ELF-1 (cell line): ENCODE measurements at places on chromosomes 1 and 21.

GRCh38 chr1:244324176-244324883, 127.4 kb downstream of the ADSS2 start:
- no peak for DNase-seq

- no peak for DNase-seq
These were observed 49.0 kb downstream of the SCCPDH start for GRCh38 chr1:246773213-246773641.

GRCh38 chr21:43274022-43274945, 105.5 kb downstream of the CRYAA start:
- no peak for DNase-seq

GRCh38 chr1:37242501-37242900, 208.2 kb upstream of the GRIK3 start:
- DNase-seq = no peak

GRCh38 chr21:21688889-21689288, 690.7 kb downstream of the NCAM2 start:
- peak; percentile 7 for DNase-seq

DNA sequence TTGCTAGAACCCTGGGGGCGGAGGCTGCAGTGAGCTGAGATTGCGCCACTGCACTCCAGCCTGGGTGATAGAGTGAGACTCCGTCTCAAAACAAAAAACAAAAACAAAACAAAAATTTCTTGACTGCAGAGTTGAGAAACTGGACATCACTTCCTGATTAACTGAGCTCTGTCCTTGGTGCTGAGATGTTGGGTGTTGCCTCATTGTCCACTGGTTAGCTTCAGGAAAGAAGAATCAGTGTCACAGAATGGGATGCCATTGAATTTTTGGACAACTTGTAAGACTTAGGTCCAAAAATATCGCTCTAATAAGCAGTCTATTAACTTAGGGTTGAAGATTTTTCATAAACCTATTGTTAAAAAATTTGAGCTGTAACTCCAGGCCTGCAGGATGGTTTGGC, 23.8 kb upstream of the KCNA10 start:
- DNase-seq = no peak

GRCh38 chr1:116292929-116293725, 79.9 kb upstream of the ATP1A1 start:
- no peak for DNase-seq

GRCh38 chr1:21531241-21531640, 22.0 kb downstream of the ALPL start:
- no peak for DNase-seq

DNA sequence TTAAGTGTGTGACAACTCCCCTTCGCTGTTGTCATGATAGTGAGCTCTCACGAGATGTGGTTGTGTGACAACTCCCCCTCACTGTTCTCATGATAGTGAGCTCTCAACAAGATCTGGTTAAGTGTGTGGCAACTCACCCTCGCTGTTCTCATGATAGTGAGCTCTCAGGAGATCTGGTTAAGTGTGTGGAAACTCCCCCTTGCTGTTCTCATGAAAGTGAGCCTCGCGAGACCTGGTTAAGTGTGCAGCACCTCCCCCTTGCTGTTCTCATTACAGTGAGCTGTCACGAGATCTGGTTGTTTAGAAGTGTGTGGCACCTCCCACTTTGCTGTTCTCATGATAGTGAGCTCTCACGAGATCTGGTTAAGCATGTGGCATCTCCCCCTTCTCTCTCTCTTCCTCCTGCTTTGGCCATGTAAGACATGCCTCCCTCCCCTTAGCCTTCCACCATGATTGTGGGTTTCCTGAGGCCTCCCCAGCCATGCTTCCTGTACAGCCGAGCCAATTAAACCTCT, 25.1 kb upstream of the LSS start:
- DNase-seq = no peak

GRCh38 chr1:13707164-13707563, 7.2 kb downstream of the PRDM2 start:
- DNase-seq = no peak

DNA sequence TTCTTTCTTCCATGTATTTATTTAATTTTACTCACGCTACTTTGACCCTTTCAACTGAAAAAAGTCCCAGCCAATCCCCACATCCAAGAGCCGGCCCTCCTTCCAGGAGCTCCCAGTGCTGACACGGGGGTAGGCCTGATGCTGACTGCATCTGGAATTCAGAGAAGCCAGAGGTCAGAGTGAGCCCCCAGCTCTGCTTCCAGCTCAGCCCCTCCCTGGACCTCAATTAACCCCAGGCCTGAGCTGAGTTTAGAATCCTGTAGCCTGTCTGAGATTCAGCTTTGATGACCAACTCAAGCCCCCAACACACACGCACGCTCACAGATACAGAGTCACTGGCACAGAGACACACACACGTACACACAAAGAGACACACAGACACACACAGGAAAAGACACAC, 247.9 kb downstream of the NPHP4 start:
- DNase-seq = no peak

- DNase-seq = peak; percentile 63
These were observed 184.9 kb downstream of the DYRK1A start for GRCh38 chr21:37551331-37551992.

- DNase-seq = peak; percentile 85
These were observed at the start of gene TSEN15 for GRCh38 chr1:184051485-184052193. TSS of gene TSEN15 (plus strand) at chr1:184051730. CDS start at chr1:184051756, 26 bp downstream.

GRCh38 chr1:48555271-48555670, 83.3 kb upstream of the SPATA6 start:
- DNase-seq = no peak

DNA sequence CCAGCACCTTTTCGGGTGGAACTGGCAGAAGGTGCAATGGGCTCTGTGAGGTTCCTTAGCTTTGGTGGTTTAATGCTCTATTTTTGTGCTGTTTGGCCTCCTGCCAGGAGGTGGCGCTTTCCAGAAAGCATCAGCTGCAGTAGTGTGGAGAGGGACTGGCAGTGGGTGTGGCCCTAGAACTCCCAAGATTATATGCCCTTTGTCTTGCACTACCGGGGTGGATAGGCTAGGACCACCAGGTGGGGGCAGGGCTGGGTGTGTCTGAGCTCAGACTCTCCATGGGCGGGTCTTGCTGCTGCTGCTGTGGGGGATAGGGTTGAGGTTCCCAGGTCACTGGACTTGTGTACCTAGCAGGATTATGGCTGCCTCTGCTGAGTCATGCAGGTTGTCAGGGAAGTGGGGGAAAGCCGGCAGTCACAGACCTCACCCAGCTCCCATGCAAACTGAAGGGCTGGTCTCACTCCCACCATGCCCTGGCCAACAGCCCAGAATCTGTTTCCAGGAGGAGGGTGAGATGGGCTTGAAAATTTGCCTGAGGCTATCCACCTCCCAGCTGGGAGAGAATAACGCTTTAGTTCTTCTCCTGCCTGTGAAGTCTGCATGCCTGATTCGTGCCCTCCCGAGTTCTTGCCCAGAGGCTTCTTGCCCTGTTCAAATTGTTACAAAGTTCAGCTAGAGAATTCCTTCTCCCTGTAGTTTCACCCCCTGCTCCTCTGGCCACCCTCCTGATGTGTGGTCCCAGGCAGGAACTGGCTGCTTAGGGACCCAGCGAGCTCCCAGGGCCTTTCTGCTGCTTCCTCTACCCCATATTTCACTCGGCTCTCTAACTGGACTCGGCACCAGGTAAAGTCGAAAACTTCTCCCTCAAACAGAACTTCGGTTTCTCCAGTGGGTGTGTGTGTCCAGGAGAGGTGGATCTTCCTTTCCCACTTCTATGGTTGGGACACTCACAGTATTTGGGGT, 76.5 kb upstream of the BTG3 start:
- peak; percentile 93 for DNase-seq

GRCh38 chr1:195550071-195550862, 1058.0 kb downstream of the KCNT2 start:
- no peak for DNase-seq

DNA sequence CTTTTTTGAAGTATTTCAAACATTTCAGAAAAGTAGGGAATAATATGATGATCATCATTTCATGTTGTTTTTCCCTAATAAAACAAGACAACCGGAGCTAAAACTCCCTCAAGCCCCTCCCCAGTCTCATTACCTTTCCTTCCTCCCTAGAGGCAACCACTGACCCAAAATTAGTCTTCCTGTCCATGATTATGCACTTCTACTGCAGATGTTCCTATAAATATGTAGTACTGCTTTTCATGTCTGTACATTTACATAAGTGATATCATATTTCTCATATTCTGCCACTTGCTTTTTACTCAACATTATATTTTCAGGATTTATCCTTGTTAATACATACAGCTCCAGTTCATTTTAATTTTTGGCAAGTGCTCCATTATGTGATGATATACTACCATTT, 58.7 kb upstream of the GOLT1A start:
- no peak for DNase-seq
